Effector CD8-positive, alpha-beta T cell (primary cell): ENCODE measurements at places on chromosomes 3 and 15.
A peak's percentile ranks its signal among the peaks of the same experiment; 100 is the strongest.

DNA sequence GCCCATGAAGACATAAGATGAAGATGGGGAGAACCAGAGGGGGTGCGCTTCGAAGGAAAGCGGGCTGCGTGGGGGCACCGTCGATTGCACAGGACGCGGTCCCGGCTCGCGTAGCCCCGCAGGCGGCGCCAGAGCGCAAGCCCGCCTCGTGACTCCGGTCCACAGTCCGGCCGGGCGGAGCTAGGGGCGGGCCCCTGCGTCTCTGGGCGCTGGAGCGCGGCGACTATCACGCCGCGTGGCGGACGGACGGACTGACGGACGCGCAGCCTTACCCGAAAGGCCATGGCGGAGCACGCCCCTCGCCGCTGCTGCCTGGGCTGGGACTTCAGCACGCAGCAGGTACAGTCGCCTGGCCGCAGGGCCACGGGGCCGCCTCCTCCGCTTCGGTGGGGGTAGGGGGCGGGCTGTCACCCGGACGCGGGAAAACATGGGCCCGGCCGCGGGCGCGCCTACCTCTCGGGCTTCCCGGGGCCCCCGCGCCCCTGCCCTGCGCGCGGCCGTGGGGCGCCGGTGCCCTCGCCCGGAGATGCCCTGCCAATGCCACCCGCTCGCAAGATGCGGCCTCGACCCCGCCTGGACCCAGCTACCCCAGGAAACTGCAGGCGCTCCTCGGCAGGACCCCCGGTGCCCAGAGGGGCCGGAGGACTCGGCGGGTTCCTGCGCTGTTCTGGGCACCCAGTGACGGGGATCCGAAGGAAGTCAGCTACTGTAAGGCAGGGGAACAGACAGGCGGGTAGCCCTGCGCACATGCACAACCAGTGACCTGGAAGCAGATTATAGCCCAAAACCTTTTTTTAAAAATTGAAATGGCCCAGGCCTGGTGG lies at the start of gene XYLB:
XYLB (plus strand) TSS at position 199 of the 824 bp plus-strand sequence; CDS start at position 283, 84 bp downstream.
- peak; percentile 51 for DNase-seq

DNA sequence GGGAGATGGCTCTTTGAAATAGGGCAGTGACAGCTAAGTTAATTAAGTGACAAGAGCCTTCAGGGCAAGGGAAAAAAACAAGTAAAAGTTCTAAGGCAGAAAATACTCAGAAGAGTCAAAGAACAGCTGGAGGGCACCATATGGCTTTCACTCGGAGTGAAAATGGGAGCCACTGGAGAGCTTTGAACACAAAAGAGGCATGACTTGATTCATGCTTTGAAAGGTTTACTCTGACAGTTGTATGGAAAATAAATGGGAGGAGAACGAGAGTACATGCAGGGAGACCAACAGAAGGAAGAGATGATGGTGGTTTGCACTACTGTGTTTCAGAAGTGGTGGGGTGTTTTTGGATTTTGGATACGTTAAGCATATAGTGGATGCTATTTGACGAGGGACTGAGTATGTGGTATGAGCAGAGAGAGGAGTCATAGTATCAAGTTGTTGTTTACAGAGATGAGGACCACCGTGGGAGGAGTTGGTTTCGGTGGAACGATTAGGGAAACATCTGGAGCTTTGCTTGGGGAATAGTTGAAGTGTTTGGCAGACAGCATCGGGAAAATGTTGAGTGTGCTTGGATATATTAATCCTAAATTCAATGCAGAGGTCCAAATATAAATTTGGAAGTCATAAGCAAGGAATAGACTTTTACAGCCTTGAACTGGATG lies 411.5 kb downstream of the GABRG3 start:
- no peak for DNase-seq

DNA sequence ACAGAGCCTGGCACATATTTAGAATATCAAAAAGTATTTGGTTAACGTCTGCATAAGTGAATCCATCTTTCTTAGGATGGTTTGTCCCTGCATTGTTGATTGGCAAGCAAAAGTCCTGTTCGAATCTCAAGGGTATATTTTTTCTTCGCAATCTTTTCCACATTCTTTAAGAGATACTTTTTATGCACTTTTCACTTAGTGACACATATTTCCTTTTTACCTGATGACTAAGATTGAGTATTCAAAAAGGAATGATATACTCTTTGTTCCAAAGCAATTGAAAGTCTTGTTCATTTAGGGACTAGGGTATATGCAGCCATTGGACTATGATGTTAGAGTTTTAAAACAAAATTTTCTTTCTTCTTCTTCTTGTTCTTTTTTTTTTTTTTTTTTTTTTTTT lies 349.9 kb downstream of the NLGN1 start:
- no peak for DNase-seq

GRCh38 chr15:63535689-63536088 lies 31.3 kb downstream of the USP3 start:
- no peak for DNase-seq

DNA sequence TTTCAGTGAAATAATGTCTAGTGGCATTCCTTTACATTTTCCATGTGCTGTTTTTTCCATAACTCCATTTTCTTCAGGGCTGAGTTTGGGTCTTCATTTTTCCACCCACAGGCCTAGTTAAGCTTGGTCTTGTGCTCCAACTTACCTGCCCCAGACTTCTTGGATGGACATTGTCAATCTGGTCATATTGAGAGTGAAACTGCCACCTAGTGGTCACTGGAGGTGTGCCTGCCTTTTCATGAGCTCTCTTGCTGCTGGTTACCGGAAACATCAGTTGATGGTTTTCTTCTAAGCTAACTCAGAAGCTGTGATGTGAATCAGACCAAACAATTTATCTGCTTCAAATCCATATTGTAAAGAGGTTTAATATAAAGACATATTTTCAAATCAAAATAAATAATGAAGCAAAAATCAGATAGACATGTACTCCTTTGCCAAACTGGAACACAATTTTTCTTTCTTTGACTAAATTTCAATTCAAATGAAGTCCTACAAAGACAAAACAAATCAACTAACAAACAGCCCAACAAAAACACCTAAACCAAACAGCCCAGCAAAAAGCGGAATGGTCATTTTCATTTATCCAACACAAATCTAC lies 135.1 kb upstream of the RASGRP1 start:
- peak; percentile 47 for DNase-seq

DNA sequence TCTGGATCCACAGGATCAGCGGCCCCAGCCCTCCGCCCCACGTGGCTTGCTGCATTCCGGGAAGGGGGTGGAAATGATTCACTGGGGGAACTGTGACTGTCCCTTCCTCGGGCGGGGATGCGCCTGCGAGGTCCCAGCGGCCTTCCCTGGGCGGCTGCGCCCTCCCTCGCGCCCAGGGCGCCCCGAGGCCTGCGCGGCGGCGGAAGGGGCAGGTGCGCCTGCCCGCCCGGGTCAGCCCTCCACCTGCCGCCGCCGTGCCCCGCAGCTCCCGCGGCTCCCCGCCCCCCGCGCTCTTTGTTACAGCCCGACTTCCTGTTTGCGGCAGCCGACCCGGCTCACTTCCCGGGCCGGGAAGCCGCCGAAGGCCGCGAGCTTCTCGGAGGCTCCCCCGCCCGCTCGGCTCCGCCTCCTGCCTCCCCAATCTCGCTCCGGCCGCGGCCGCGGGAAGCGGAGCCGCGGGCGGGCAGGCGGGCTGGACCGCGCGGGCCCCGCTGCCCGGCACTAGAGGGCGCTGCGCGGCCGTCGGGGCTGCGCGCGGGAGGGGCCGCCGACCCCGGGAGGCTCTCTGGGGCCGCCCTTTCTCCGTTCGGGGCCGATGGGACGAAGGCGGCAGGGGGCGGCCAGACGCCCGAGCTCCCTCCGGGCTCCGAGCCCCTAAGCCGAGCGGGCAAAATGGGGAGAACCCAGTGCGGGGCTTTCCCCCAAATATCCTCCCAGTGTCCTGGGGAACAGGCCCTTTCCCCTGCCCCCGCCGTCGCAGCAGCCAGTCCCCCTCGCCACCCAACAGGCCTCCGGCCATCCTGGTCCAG lies 11.5 kb upstream of the CHAC1 start:
- peak; percentile 57 for DNase-seq

DNA sequence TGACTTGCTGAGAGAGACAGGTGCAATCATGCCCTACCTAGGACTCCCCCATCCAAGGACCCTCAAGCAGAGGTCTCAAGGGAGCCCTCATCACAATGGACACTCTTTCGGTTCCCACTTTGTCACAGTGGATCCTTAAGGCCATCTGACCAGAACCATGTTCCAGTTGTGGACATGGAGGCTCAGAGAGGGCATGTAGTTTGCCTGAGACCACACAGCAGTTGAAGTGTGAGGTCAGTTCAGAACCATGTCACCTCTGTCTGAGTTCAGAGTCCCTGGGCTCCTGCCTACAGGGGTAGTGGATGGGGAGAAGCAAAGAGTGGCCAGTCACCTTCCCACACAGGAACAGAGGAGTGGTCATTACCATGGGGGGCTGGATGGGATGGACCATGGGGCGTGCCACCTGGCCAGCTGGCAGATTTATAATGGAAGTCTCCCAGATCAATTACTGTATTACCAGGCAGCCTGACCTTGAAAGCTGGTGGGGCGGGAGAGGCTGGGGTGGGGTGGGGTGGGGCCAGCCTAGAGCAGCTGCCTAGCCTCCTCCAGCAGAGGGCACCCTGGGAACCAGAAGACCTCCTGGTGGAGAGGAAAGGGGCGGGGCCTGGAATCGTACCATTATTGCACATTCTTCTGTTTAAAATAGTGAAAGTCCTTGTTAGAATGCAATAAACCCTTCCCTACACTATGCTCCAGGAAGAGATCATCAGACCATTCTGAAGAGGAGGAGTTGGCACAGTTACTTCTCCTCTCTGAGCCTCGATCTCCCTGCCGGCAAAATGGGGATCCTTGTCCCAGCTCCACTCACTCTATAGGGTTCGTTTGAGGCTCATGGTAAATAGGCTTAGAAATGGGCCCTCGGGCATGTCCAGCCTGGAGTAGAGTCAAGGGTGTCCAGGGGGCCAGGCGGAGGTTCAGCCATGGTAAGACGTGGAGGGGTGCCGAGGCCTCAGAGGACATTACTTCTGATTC lies 26.9 kb upstream of the LINGO1 start:
- no peak for DNase-seq

DNA sequence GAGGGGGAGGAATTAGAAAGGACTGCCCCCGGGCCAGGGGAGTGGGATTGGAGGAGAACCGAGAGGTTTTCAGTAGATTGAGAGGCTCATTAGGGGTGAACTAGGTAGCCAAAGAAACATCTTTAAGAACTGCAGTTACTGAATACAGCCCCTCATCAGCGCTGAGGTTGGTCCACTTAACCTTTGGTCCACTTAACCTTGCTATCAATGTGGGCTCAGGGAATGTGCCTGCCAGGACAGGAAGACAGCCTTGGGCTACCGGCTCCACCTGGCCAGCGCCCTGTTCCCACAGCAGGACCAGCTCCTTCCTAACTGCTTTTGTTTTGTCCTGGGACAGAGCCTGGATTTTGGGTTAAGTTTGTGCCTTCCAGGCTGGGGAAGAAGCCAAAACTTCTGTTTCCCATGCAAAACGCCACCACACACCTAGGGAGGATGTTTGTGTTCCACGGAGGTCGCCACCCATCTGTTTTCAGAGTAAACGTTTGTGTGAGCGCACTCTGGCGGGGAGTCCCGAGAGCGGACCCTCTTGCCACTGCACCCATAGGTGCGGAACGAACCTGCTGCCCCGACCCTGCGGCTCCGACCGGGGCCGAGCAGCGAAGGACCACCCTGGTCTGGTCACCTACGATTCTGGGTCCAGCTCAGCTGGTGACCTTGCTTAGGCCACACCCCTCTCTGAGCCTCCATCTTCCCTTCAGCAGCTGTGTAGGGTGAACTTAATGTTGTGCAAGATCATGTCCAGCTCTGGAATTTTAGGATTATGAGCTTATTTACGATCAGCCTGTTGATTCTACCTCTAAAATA lies 107.4 kb downstream of the VGLL4 start:
- no peak for DNase-seq

- no peak for DNase-seq
Measured at GRCh38 chr3:141926929-141927328, 50.5 kb downstream of the ATP1B3 start.

DNA sequence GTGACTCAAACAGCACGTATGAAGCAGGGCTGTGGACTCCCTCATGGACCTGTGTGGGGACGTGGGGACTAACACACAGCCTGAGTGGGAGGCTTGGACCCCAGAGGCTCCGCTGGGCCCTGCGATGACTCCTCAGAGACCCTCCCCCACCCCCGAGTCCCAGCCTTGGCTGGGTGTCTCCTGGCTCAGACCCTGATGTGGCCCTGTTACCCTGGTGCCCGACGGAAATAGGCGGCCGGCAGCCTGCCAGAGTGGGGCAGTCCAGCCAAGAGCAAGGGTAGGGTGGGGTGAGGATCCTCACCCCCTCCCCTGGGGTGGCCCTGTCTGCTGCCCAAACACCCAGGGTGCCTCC lies 15.3 kb downstream of the TNK2 start:
- no peak for DNase-seq

DNA sequence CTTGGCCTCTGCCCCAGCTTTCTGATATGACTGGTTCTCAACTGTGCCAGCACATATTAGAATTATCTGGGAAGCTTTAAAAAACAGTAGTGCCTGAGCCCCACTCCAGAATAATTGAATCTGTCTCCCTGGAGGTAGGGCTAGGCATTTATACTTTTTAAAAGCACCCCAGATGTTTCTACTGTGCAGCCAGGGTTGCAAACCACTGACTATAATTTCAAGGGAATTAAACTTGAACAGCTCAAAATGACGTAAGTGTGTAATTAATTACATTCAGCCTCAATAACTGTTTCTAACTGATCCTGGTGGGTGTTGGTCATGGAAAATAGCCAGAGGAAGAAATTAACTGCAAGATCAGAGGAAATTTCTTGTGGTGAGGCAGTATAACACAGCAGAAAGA lies 4.4 kb upstream of the IRAK2 start:
- no peak for DNase-seq

GRCh38 chr3:10371167-10371566 lies 50.3 kb upstream of the SEC13 start:
- no peak for DNase-seq
